ENCODE measurements at places on chromosomes 4 and X.

DNA sequence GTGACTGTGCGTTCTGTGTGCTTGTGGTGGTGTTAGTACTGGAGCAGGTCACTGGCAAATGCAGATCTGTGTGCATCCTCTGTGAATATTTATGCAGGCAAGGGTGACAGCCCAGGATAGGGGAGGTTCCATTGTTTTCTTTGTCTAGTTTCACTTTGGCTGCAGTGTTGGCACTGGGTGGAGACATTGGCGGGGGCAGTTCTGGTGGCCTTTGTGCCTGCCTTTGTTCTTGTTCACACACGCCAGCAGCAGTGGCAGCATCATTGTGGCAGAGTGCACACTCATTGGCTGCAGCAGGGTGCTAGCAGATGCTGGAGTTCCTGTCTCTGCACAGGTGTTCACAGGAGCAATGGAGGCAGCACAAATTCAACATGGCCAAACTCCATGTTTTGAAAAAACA, 495.3 kb downstream of the UBE2NL start:
- DNase-seq: no peak

- DNase-seq: no peak
Measured at GRCh38 chr4:38115601-38116000, 155.4 kb downstream of the PTTG2 start.

DNA sequence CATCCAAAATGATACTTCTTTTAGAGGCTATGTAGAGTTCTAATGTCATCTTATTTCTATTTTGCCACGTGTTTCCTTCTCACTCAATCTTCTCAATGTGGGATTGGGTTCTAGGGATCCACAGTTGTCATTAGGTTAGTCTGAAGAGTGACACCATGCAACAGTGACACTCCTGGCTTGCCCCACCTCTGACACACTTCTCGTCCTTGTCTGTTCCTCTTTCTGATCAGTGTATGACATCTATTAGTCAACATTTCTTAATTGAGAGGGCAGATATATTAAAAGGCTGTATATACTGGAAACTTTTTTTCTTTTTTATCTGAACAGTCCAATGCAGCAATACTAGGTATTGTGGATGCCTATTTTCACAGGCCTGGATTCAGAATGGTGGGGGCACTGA, 67.6 kb upstream of the GYPA start:
- no peak for DNase-seq

DNA sequence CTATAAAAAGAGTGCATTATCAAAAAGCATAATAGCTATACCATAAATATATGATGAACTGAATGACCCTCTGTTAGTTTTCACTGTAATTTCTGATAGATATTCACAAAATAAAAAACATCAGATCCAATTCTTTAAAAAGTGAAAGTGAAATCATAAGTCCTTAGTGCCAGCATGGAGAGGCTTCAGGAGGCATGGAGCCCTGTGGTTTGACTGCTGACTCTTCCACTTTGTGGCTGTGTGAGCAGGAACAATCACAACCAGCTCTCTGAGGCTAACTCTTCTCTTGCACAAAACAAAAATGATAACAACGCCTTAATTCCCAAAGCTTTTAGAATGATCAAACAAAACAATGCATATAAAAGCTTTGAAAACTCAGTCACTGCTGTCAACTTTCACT, 1143.9 kb downstream of the PDHA2 start:
- peak; percentile 46 for DNase-seq

- DNase-seq: no peak
Measured at GRCh38 chr4:39975488-39976089, 2.1 kb downstream of the PDS5A start.

DNA sequence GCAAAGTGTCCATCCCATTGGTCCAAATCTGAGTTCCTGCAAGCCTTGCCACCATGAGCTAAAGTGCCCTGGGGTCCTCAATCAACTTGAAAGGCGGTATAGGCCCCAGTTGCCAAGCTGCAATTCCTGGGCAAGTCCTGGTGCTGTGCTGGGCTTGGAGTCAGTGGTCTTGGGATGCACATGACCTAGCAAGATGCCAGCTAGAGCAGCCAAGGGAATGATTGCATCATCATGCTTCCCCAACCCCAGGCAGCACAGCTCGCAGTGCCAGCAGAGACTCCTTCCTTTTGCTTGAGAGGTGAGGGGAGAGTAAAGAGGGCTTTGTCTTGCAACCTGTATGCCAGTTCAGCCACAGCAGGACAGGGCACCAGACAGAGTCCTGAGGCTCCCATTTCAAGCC, 50.5 kb downstream of the KCNIP4 start:
- no peak for DNase-seq

DNA sequence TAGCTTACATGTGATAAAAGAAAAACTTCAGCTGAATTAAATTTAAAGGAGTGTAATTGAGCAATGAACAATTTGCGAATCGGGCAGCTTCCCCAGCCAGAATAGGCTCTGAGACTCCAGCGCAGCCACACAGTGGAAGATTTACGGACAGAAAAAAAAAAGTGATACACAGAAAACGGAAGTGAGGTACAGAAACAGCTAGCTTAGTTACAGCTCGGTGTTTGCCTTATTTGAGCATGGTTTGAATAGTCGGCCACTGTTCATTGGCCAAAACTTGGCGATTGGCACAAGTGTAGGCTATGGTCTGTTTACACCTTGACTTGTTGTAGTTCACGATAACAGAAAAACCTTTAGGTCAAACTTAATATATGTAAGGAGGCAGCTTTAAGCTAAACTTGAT, 16.7 kb upstream of the SUPT20HL1 start:
- DNase-seq: no peak

- no peak for DNase-seq
Measured at GRCh38 chr4:10690185-10690907, 5.8 kb upstream of the CLNK start.

GRCh38 chrX:130575831-130576389, 174.1 kb downstream of the RBMX2 start:
- DNase-seq: peak; percentile 49

DNA sequence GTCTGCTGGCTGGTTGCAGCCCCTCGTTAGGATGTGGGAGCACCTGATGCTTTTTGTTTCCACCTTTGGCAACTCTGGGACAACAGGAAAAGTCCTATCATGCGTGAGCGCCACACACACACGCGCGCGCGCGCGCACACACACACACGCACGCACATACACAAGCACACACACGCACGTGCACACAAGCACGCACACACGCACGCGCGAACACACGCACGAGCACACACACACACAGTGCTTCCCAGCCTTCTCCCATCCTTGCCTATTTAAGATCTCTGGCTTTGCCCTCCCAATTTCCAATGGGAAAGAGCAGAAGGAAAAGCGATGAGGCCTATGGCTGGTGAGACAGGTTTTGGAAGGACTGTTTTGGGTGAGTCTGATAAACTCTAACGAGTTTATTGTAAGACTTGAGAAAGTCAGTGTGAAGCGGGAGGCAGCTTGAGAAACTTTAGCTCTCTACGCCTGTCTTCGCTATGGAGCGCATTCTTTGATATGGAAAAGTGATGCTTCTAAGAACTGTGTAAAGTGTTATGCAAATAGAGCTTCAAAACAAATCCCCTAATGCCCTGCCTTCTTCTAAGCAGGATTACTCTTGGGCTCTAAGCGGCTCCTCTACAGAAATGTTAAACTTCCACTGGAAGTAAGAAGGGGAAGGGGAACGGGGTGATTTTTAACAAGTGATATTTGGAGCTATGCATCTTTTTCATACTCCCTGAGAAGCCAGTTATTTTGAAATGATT, 11.8 kb downstream of the SUPT20HL1 start:
- DNase-seq: no peak

DNA sequence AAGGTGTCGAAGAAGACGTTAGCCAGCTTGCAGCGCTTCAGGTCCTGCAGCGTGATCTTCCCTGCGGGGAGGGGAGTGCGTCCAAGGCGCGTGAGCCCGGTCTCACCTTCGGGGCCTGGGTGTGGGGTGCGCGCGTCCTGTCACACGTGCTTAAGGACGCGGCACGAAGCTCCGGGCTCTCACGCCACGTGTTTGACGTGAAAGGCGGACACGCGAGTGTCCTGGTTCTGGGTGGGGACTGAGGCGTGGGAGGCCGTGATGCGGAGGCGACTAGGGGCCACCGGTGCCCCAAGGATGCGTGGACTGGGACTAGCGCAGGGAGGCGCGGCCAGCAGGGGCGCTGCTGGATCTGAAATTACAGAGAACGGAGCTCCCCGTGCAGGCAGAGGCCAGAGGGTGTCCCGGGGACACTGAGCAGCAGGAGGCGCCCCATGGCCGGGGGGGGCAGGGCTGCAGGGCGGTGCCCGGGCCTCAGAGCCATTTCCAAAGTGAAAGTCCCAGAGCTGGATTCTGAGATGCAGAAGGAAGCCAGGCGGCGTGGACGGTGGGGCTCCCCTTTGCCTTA, 20.3 kb upstream of the GTPBP6 start:
- no peak for DNase-seq

DNA sequence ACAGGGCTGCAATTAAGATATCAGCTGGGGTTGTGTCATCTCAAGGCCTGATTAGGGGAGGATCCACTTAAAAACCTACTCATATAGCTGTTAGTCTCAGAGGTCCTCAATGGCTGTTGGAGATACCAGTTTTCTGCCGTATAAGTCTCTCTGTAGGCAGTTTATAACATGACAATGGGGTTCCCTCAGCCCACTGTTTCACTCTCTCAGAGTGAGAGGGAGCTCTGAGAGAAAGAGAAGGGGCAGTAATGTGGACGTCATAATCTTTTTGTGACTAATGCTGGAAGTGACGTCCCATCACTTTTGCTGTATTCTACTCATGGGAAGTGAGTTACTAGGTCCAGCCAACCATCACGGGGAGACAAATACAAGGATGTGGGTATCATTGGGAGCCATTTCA, 70.3 kb downstream of the STIM2 start:
- DNase-seq: no peak

DNA sequence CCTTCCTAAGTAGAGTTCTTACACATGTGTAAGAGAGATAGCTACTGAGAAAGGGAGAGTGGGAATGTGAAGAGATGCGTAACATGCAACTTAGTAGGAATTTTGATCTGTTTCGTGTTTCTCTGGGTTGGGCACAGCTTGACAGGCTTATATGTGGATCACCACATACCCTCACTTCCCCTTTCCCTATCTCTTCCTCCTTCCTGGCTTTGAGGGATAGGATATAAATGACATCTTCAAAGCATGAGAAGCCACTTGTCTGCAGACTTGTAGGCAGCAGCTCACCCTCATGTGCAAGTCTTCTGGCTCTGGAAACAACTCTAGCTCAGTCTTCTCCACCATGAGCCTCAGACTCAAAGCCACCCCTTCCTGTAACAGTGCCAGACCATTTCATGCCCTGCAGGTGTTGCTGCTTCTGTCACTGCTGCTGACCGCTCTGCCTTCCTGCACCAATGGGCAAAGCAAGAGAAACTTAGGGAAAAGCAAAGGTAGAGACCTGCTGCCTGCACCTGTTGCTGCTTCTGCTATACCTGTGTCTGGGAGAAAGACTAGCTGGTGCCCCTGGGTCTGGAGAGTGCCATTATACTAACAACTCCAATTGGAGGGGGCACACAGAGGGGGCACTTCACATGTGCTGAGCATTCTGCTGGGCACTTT, 5.4 kb upstream of the PF4V1 start:
- DNase-seq: no peak

GRCh38 chr4:101068115-101068514, 279.2 kb downstream of the PPP3CA start:
- DNase-seq: no peak

- peak; percentile 62 for DNase-seq
Measured at GRCh38 chrX:152601848-152602616, 35.7 kb upstream of the GABRQ start.

DNA sequence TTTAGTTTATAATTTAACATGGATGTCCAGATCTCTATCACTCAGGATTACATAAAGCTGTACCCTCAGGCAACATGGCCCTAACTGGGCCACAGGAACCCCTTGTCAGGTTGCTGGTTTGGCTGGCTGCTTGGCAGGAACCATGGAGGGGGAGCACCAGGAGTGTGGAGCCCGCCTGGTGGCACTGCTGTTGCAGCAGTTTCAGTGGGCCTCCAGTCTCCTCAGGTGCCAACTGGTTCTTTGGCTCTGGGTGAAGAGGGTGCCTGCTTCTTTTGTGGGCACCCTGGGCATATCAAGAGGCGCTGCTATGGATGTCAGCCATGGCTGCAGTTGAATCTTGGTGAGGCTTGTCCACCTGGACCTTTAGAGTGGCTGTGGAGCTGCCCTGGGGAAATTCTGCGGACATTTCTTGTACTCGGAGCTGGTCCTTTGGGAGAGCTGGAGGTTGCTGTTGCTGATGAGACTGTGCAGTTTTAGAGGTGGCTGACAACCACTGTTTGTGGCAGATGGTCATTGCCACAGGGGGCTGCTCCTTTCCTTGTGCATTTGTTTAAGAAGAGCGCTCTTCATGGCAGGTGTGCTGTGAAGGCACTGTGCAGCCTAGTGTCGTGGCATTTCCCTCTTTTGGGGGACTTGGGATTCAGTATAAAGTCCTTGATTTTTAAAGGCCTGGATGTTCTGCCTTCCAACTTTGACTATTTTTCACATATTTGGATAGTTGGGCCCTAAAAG, 10.3 kb upstream of the SMIM14 start:
- no peak for DNase-seq

GRCh38 chr4:73189274-73189810, 69.3 kb downstream of the ANKRD17 start:
- DNase-seq: peak; percentile 22

DNA sequence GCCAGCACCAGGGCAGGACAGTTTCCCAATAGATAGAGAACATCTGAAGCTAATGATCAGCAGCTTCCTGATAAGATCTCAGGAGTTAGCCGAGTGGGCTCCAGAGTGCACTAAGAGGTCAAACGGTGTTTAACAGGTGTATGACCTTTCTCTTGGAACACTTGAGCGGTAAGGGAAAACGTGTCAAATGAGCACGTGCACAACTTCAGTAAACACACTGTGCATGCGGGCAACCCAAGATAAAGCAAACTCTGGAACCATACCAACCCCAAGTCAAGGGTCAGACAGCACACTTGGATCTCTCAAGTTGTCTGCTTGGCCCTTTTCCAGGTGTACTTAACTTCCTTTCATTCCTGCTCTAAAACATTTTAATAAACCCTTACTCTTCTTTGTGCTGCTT, 1941.5 kb upstream of the PCDH10 start:
- no peak for DNase-seq

DNA sequence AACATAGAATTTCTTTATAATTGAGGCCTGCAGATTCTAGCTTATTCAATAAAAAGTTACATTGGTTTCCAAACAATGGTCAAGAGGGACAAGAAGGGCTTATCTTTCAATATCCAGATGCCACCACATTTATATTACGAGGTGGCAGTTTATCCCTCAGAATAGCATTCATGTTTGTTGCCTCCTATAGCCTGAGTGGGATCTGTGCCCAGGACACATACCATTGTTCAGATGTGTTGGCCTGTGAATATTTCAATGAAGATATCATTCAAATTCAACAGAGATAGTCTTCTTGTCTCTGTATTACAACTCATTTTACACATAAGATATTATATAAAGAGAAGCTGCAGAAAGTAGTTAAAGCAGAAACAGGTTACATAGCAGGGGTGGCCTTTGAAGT, 20.5 kb downstream of the GLRB start:
- DNase-seq: peak; percentile 9

DNA sequence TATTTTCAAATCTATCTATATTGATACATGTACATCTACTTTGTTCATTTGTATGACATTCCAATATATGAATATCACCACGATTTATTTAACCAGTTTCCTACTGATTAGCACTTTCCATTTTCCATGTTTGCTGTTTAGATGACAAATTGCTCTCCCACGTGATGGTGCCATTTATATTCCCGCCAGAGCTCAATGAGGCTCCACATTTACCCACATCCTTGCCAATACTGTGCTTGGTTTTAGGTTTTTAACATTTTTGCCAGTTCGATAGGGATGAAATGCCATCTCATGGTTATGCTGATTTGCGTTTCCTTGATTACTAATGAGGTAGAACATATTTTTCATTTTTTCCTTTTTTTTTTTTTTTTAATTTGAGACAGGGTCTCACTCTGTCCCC, 86.7 kb upstream of the TRIM2 start:
- no peak for DNase-seq
